Stimulated activated CD4-positive, alpha-beta T cell treated with anti-CD3 and anti-CD28 coated beads, Interleukin-4, amount 100 ng/mL, for 4 hours (primary cell): ENCODE measurements at places on chromosomes 1 and 21.

- DNase-seq, result no peak
Observed at GRCh38 chr1:209785592-209785991, 1.2 kb upstream of the C1orf74 start.

GRCh38 chr1:111654839-111655238, 35.2 kb downstream of the RAP1A start:
- no peak for DNase-seq

- no peak for DNase-seq
Observed at GRCh38 chr1:158830074-158830677, 975 bp upstream of the MNDA start.

GRCh38 chr1:28582248-28582615, 9.8 kb upstream of the RAB42 start:
- no peak for DNase-seq

DNA sequence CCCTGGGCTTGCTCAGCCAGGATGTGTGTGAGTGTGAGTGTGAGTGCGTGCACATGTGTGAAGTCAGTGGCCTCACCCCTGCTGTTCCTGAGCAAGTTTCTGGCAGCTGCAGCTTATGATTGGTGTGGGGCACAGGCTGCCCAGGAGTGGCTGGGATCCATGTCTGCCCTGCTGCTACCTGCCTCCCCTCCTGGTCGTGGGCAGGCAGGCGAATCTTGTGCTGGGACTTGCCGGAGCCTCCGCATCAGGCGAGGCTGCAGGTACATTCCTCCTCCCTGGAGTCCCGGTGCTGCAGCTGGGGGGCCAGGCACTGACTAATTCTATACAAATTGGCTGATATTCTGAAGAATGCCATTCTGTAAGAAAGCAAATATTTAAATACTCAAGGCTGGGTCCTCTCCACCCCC, 85.6 kb upstream of the WNT4 start:
- DNase-seq, result no peak

GRCh38 chr1:75129660-75129982, 4.6 kb upstream of the LHX8 start:
- no peak for DNase-seq

DNA sequence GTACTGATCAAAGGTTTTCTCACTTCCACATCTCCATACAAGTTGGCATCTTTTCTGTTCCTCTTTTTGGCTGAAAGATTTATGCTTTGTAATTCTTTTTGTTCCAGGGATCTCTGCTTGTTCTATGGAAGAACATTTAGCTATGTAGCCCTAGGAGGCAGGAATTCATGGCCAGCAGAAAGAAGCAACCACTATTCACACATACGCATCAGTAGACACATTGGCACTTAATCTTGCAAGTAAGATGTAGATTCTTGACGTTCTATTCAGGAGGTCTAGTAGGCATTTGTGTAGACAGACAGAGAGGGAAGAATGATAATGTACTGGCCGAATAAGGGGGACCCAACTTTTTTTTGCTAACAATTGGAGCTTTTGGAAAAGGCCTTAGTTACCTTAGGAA, 336.0 kb downstream of the NUF2 start:
- no peak for DNase-seq

GRCh38 chr1:59596956-59597355, 217.8 kb upstream of the HOOK1 start:
- no peak for DNase-seq

- no peak for DNase-seq
Observed at GRCh38 chr1:43925846-43926245, 7.8 kb upstream of the ARTN start.

GRCh38 chr21:32320726-32321125, 22.1 kb downstream of the MRAP start:
- DNase-seq, result no peak

GRCh38 chr1:81998165-81998564, 197.4 kb downstream of the ADGRL2 start:
- DNase-seq, result no peak

- DNase-seq, result no peak
Observed at GRCh38 chr1:21396516-21396915, 43.4 kb upstream of the NBPF3 start.

DNA sequence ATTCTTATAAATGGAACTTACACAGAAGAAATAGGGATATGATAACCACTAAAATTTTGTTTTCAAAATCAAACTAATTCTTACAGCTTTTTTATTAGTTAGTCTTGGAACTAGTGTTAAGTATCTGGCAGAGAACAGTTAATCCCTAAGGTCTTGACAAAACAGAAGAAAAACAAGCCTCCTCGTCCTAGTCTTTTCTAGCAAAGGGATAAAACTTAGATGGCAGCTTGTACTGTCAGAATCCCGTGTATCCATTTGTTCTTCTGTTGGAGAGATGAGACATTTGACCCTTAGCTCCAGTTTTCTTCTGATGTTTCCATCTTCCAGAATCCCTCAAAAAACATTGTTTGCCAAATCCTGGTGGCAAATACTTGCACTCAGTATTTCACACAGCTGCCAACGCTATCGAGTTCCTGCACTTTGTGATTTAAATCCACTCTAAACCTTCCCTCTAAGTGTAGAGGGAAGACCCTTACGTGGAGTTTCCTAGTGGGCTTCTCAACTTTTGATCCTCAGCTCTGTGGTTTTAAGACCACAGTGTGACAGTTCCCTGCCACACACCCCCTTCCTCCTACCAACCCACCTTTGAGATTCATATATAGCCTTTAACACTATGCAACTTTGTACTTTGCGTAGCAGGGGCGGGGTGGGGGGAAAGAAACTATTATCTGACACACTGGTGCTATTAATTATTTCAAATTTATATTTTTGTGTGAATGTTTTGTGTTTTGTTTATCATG, 42.3 kb upstream of the LAMC2 start:
- DNase-seq, result no peak
